Activated naive CD8-positive, alpha-beta T cell treated with anti-CD3 and anti-CD28 coated beads, Interleukin-2, amount 50 U/mL, for 16 hours (primary cell): ENCODE measurements at places on chromosomes 13 and 19.

DNA sequence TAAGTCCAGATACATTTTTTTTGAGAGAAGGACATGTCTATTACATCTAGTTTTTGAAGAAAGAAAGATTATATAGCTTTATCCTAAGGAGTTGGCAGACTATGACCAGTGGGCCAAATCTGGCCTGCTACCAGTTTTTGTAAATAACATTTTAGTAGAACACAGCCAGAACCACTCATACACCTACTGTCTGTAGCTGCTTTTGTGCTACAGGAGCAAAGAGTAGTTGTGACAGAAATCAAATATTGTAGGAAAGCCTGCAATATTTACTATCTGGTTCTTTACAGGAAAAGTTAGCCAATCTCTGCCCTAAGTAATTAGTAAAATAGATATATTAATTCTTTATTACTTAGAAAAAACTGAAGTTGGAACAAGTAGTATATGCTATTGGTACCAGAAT is 17.2 kb downstream of the TDRD3 start:
- DNase-seq = no peak

DNA sequence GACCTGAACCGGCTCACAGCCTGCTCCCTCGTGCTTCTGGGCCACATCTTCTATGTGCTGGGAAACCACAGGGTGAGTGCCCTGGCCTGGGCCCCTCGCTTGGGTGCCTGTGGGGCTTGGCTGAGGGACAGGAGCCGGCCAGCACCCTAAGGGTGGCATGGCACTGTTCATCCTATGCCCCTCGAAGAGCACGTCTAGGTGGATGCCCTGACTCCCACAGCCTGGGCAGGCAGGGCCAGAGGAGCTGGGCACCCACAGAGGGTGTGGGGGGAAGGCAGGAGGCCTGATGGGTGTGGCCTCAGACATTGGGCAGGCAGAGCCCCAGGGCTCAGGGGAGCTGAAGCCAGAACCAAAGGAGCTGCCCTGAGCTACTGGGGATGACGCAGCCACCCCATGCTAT is 28.7 kb downstream of the MAU2 start:
- no peak for DNase-seq

- no peak for DNase-seq
Observed at GRCh38 chr19:40726279-40726678, 9.4 kb downstream of the ITPKC start.

DNA sequence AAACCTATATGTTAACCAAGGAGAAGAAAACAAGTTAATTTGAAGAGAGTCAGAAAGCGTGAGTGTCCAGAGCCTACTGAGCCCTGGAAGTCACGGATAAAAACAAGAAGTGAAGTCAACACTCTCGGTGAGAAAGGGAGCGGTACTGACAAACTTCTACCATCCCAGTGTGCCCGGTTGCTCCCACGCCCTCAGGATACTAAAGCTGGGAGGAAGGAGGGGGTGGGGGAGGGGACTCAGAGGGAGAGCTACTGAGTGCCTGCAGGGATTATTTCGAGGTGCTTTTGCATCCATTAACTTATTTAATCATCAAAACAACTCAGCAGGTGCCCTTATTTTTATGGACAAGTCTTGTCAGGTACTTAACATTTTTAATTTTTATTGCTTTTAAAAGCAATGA is 166.2 kb downstream of the ZIC5 start:
- no peak for DNase-seq

DNA sequence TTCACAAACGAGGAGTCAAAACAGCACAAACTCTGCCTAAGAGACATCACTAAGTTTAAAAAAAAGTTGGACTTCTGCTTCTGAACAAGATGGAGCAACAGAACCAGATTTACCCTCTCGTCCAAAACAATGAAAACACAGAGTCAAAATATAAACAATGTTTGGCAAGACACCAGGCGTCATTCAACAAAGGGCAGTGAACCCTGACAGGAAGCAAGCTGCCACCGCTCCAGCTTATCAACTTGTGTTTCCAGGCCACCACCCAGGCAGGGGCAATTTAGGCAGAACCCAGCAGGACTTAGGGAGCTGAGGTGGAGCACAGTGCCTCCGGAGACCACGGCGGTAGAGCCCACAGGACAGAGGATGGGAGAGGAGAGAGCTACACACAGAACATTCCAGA is 8.6 kb upstream of the NAPA start:
- DNase-seq = no peak

DNA sequence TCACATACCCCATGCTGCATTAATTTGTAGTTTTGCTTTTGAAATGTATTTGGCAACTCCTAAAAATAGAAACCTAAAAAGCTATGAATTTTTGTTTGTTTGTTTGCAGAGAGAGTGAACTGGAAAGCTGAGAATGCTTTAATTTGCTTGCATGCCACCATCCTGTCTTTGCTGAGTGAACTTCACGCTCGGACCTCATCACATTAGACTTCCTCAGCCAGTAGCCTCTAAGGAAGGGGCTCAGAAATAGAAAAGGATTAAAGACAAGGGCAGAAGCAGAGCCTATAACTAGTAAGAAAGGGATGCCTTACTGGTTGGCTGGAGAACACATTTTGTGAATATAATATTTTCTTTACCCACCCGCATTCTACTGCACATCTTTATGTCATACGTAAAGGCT is 275.1 kb downstream of the DCLK1 start:
- DNase-seq = no peak

- DNase-seq = no peak
Observed at GRCh38 chr13:90438576-90438975, 908.9 kb upstream of the MIR17HG start.

DNA sequence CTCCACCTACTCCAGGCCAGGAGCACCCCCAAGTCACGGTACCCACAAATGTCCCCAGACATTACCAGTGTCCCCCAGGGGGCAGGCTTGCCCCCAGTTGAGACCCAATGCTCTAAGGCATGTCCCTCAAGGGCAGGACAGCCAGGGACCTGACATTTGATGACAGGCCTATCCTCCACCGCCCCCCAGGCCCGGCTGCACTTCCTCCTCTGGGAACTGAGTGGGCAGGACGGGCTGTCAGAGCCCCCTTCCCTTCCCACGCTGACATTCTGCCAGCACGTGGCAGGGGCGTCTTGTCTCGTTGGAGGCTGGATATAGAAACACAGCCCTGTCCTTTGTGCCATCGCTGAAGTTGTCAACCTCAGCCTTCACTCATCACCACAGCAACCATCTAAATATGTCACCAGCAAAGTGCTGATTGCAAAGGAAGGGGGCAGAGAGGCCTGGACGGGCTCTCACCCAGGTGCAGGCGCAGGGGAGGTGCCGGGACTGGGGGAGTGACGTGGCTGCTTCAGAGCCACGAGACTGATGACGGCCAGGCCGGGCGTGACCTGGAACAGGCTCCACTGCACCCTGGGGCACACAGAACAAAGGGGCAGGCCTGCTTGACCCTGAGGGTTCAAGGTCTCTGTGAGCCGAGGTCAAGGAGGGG is 38.4 kb downstream of the GNG7 start:
- no peak for DNase-seq
